GM03348 (cell line): ENCODE measurements at places on chromosomes 2 and 18.

DNA sequence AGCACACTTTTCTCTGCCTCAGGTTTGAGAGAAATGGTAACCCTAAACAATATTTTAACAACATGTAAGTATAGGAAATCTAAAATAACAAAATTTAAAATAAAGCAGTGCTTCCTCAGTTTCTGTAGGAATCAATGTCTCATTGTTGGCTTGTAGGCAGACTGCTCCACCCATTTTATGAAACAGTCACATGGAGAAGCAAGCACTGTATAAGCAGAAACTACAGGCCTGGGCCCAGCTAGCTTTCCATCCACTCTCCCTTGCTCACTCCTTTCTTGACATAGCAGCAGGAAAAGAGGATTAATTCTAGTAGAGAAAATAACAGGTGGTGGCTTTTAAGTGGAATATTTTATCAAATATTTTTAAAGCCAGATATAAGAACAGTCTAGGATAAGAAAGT lies 97.2 kb downstream of the PLEKHM3 start:
- no peak for DNase-seq

- peak; percentile 66 for DNase-seq
These were observed 21.4 kb upstream of the SPIRE1 start for GRCh38 chr18:12679183-12679786.

DNA sequence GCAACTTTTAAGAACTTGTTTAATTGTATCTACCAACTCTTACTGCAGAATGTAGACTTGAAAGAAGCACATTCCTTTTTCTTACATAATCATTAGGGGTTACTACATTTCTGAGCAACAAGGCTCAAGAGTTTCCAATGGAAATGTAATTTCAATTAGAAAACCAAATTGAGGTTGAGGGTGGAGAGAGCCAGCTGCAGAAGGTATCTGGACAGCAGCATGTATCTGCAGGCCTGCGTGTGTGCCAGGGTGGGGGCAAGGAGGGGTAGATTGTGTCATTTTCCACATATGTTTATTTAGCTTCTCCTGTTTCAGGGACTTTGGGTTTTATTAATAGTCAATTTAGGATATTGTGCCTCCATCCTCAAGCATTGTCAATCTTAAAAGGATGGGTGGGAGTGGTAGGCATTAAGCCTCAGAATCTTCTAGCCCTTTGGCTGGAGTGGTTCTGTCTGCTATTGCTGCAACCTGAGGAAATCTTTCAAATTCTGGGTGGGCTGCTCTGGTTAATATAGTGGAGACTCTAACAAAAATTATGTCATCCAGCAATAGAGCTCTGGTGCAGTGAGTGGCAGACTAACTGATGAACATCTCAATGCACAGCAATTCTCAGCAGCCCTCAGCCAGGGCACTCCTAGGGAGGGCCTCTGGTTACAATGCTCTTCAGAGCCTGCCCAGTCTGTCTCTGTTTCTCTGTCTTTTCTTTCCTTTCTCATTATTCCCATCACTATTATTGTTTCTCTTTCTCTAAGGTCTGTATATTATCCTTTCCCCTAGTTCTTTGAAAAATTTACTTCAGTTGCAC lies 151.4 kb downstream of the RPIA start:
- DNase-seq, result no peak

DNA sequence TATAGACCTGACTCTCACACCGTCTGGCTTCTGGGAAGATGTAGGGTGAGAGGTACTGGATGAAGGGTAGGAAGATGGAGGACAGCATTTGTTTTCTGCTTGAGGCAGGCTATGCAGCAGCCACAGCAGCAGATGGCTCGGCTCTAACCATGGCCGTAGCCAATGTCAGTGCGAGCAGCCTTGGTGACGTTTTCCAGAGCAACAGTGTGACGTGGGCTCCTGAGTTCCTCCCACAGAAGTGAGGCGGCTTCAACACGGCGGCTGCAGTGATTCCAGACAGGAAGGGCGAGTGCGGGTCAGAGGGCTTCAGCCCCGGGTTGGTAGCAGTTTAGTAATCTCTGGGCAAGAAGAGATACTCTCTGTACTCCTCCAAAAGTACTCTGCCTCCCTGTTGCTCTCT lies 133.0 kb upstream of the MYT1L start:
- DNase-seq, result no peak

DNA sequence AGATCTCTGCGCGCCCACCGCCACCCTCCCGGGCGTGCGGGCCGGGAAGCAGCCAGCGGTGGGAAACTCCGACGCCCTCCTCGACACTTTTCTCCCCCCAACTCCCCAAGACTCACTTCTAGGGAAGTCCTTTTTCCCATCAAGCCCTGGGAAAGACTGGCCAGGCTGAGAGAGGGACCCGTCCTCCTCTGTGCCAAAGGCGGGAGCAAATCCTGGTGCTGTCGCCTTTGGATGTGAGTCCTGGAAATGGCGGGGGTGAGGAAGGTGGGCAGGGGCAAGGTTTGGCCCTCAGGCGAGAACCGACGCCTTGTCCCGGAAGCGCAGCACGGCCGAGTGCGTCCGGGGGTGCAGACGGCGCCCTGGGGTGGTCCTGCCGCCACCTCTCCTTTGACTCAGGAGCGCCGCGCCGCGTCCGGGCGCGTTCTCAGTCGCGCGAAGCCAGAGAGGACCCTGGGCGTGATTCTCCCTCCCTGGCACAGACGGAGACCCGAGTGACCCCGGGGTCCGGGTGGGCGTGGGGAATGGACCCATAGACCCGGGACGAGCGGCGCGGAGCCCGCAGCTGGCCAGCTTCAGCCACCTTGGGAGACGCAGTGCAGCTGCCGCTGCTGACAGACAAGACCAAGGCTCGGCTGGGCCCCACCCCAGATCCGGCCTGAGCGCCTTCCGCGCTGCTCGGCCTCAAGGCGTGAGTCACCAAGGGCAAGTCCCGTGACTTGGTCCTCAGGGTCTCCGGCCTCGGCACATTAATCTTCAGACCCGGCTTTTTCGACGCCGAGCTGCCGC lies 3.5 kb upstream of the LBX2 start:
- DNase-seq, result peak; percentile 91

GRCh38 chr18:54777118-54777791 lies 51.0 kb upstream of the RAB27B start:
- no peak for DNase-seq

DNA sequence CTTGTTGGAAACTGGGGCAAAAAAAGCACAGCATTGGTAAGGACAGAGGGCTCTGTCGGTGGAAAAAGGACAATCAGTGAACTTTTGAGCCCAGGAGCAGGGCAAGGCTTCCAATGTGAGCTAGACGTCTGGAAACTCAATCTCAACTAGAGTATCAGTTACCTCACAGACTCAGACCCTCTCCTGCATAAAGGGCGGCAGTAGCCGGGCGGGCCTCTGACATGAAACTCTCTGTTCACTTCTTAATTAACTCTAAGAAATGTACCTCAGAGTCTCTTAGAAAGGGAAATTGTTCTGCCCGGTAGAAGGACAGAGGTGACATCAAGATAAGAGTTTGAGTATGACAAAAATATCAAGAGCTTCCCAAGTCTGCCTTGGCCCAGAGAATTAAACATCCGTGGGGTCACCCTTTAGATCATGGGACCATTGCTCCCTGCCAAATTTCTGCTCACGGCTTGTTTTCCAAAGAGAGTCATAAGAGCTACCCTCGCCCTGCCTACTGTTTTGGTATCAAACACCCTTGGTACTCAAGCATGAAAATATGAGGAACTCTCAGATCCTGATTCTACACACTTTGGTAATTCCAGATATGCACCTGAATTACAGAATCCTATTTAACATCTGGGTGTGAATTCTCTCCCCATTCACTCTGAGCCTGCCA lies 103.5 kb upstream of the PKDCC start:
- DNase-seq, result no peak

DNA sequence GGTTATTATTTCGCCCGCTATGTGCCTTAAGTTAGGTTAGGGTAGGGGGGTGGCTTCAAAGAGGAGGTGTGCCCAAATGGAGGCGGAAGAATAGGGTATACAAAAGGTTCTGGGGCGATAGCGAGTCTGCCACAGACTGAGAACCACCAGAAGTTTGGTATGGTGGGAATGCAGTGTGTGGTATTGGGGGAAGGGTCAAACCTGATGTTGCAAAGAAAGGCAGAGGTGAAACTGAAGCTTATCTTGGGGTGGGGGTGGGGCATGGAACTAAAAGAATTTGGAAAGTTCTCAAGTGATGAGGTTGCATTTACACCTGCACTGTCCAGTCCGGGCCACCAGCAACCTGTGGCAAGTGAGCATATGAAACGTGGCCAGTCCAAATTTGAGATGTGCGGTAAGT lies 11.8 kb upstream of the CCBE1 start:
- DNase-seq, result no peak

GRCh38 chr18:79246309-79247108 lies 149.2 kb upstream of the NFATC1 start:
- peak; percentile 83 for DNase-seq

DNA sequence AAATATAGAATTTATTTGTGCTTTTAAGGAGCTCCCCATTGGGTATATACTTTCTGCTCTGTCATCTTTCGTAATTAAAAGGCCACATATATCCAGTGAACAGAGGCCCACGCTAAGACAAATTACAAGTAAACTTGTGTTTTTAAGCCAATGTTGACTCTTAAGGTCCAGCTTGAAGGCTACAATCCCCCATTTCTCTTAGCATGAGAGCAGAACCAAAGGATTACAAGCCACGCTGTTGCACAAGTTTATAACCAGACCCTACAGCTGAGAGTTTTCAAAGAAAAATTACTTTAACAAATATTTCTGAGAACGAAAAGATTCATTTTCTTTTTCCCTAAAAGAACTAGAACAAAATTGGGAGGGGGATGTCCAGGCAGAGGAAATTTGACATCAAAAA lies 471.0 kb downstream of the TXNL1 start:
- no peak for DNase-seq

DNA sequence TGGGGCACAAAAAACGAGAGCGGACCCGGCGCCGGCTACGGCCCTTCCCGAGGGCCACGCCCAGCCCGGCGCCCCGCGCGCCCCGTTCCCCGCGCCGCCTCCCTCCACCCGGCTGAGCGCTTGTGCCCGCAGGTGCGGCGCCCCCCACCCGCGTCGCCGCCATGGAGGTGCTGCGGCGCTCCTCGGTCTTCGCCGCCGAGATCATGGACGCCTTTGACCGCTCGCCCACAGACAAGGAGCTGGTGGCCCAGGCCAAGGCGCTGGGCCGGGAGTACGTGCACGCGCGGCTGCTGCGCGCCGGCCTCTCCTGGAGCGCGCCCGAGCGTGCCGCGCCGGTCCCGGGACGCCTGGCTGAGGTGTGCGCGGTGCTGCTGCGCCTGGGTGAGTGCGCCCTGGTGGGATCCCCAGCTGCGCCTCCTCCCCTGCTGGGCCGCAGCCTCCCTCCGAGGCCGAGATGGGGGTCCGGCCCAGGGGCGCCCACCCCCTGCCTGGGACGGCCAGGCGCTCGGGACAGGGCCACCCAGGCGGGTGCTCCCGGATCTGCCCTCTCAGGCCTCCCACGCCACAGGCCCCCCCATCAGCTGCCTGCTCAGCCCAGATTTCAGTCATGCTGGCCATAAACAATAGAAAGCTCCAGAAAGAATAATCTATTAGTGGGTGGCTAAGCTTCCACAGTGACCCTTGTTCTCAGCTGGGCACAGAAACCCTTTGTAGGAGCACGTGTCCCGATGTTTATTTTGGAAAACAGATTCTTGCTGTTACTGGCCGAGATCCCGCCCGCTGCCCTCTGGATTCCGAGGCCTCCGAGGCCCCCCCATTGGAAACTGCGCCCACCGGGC lies 997 bp downstream of the BOK start:
- DNase-seq, result peak; percentile 79

GRCh38 chr2:172790404-172790803 lies 54.8 kb downstream of the RAPGEF4 start:
- DNase-seq, result peak; percentile 10

- DNase-seq, result peak; percentile 28
These were observed 187.7 kb downstream of the IRS1 start for GRCh38 chr2:226611944-226612318.

DNA sequence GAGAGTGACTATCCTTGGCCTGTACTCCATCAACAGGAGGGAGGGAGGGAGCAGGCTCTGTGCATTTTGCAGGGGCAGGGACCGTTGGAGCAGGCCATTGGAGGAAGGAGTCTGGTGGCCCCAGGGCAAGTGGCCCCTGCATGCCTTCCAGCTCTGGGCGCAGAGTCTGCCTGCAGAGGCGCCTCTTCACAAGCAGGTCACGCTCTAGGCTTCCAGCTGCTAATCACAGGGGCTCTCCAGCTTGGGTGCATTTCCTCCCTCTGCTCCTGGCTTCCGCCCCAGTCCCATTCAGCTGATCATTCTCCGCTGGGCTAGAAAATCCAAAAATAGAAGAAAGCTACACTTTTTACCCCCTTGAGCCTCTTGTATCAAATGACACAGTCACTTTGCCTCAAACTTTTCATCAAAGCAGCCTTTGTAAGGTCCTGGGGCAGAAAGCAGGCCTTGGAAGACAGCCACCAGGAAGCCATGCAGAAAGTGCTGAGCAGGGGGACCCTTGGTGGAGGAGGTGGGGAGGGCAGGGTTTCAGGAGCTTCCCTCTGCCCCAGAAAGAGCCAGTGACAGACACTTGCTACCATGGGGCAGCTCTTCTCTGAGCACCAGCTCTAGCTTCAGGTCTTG lies 11.3 kb downstream of the TMEM247 start:
- DNase-seq, result peak; percentile 51

DNA sequence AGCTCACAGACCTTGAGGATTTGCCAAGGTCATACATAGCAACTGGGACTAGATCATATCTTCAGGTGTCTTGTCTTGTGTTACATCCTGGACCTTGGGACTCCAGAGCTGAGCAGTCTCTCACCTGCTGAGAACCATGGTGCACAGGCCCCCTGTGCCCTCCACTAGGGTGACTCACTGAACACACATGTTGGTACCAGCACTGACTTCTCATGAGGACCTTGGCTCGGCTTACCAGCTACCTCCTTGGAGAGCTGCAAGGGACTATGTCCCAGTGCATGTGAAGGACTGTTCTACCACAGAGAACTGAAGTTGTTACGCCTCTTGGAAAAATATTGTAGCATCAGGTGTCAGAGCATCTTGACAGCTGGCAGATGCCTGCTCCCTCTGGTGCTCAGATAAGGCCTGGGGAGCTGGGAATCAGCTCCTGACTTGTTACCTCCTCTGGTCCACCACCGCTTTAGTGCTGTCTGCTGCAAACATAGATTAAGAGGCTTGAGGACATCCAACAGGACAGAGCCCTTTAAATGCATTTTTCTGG lies 72.1 kb downstream of the WDSUB1 start:
- DNase-seq, result no peak

DNA sequence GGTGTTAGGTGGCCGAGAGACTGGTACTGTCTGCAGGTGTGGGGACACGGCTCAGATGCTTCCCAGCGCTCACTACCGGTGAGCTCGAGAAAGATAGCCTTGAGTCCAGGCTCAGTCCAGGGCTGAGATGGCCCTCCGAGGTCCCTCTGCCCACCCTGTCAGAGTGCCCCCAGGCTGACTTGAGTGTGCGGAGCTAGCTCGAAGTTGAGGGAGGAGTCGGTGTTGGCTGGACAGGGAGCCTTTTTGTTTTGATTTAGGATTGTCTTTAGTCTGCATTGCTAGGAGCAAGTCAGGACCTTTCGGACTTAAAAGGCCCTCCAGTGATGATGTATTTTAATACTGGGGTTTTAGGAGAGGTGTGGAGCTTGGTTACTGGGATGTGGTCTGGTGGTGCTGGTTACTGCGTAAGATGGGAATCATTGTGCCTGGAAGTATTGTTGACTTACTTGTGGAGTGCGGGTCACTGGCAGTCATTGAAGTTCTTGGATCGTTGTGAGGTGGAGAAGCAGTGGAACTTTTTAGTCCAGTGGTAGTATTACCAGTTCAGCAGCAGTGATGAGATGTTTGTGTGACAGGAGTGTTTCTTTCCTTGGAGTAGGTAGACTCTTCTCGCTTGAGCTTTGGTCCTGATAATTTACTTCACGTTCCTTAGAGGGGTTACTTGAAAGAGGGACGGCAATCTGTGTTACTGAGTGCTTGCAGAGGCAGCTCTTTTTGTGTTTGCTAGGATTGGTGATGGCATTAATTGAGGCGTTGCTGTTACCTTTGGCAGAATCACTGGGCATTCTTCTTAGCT lies 633 bp downstream of the KIAA1328 start:
- DNase-seq, result no peak
